ENCODE measurements at places on chromosomes 13 and 19.
A peak's percentile ranks its signal among the peaks of the same experiment; 100 is the strongest.

DNA sequence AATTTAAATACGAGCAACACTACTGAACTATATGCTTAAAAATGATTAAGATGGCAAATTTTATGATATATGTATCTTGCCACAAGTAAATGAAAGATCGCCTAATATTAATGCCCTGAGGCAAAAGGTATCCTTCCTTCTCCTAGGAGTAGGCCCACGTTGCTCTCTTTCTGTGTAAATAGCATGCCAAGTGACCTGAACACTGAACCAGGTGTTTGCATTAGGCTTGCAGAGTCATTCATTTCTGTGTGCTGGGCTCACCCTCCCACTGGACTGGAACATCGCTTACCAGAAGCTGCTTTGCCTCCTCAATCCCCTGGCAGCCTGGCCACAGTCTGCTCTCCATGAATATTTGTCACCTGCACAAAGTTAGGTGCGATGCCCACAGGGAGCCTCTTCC, 83.3 kb upstream of the TNFSF11 start:
- no peak for DNase-seq

GRCh38 chr13:112700291-112701060, 10.6 kb downstream of the ATP11A start:
- no peak for DNase-seq

DNA sequence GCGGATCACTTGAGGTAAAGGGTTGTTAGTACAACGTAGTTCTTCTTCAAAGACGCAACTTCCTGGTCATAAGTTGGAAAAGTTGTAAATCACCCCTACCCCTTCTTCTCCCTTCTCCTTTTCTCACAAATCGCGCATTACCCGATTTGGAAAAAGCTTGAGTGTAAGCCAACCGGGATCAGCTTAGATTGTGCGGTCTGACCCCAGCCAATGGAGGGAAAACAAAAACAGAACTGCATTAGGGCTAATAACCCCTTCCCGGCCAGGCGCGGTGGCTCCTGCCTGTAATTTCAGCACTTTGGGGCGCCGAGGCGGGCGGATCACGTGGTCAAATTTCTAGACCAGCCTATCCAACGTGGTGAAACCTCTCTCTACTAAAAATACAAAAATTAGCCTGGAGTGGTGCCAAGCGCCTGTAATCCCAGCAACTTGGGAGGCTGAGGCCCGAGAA, 806 bp downstream of the ZNF90 start:
- DNase-seq, result peak; percentile 24

- DNase-seq, result no peak
These were observed 7.7 kb upstream of the ELF1 start for GRCh38 chr13:41026788-41027187.

GRCh38 chr19:33443638-33444561, 70.4 kb downstream of the CEBPG start:
- no peak for DNase-seq

DNA sequence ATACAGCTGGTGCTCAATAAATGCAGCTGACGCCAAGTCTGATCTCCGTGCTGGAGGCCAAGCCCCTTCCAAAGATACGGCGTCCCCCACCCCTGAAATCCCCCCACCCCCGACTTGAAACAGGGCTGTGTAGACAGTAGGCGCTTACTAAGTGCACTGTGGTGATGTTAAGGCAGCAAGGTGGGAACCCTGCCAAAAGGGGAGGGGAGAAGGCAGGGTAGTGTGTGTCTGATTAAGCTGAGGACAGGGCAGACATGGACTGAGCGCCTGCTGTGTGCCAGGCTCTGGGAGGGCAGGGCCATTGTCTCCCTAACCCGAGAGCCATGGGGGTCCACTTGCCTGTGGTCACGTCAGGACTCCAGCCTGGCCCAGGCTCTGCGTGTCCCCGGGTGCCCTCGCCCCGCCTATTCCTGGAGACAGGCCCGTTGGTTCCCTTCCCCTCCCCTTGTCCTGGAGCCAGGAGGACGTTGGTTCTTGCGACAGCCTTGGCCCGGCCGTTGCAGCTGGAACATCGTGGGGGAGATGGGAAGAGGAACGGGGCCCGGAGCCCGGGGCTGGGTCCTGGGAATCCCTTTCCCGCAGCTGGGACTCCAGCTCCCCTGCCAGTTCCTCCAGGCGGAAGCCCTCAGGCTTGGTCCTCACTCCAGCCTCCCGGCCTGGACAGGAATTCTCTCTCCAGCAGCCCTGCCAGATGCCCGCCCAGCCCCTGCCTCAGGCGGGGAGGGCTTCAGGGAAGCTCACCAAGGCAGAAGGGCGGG, 1.7 kb upstream of the ELANE start:
- DNase-seq, result no peak

DNA sequence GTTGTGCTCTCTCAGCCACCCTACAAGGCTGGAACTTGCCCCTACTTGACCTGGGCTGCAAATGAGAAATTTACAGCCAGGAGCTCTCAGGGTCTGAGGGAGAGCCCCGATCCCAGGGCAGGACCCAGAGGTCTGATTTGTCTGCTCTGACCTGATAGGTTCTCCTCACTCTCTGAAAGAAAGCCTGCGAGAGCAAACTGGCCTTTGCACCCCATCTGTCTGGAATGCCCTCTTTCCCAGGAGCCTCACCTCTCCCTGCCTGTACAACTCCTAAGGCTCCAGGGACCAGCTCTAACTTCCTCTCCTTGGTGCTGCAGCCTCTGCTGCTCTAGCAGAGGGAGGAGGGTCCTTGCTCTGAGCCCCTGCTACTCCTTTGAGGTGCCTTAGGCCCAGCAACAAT, 137.8 kb downstream of the UQCRFS1 start:
- DNase-seq, result no peak

- DNase-seq, result no peak
These were observed 9.8 kb downstream of the MED26 start for GRCh38 chr19:16618248-16618647.

- DNase-seq, result no peak
These were observed 97.9 kb upstream of the SLC7A1 start for GRCh38 chr13:29693275-29693945.

- peak; percentile 9 for DNase-seq
These were observed 1.1 kb downstream of the SHISA2 start for GRCh38 chr13:26050568-26051230.

DNA sequence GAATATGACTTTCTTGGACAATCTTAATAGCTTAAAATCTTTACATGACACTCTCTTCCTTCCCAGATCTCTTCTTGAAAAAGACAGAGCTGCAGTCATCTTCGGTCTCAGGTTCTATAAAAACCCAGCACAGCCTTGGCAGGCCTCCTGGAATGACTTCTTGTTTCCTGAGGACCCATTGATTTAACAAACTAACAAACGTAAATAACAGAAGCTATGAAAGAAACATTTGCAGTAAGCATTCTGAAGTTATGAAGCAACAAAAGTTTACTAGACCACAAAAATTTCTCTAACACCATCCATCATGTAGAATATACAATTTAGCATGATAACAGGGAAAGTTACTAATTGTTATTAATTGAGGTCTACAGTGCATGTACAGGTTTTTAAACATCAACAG, 62.8 kb upstream of the STARD13 start:
- DNase-seq, result no peak

DNA sequence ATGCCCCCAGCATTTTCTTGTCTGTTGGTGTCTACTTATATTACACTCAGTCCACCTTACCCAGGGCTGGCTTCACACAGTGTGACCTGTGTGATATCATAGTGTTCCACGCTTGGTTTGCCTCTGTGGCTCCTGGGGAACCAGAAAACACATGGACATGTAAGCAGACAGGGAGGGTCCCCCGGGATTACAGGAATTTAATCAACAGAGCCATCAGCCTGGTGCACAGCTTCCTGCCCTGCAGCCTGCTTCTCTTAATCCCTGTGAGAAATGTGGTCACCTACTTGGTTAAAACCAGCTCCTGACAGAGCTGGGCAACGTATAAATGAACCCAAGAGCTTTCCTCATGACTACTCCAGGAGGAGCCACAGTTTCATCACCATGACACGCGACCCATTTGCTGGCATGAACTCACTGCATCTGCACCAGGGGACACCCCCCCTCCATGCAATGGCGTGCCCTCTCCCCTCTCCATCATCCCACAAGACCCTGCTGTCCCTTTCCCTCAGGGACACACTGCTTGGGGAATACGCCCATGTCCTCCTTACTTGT, 152.1 kb downstream of the UQCRFS1 start:
- DNase-seq, result no peak

GRCh38 chr19:17490411-17490810, 20.1 kb downstream of the SLC27A1 start:
- DNase-seq, result no peak

DNA sequence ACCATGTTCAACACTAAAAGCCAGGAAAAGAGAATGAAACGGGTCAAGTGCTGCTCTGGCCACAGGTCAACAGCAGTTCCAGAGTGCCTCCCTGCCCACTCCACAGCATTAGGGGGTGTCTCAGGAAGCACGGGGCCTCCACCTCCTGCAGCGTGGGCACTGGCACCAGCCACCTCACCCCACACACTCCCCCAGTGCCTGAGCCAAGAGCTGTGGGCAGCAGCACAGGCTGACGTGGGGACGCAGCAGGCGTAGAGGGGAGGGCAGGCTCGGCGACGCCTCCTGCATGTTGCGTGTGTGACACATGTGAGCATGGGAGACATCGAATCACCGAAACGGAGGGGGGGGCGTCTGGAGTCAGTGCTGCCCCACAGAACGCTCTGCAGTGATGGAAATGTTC, 21.4 kb upstream of the TMEM160 start:
- no peak for DNase-seq

DNA sequence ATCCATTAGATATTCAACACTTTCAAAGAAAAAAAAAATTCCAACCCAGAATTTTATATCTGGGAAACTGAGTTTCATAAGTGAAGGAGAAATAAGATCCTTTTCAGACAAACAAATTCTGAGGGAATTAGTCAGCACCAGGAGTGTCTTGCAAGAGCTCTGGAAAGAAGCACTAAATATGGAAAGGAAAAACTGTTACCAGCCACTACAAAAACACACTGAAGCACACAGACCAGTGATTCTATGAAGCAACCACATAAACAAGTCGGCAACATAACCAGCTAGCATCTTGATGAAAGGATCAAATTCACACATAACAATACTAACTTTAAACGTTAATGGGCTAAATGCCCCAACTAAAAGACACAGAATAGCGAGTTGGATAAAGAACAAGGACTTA, 368.4 kb upstream of the MIR17HG start:
- DNase-seq, result no peak

Data from activated CD4-positive, alpha-beta T cell treated with anti-CD3 and anti-CD28 coated beads, Interleukin-2, amount 50 U/mL, for 48 hours (primary cell).